Smooth muscle cell of the brain vasculature (primary cell): ENCODE measurements at places on chromosomes 2 and 18.

- DNase-seq, result no peak
These were observed 110.4 kb upstream of the VRK2 start for GRCh38 chr2:57936216-57936615.

GRCh38 chr2:75808793-75809535 lies 98.2 kb upstream of the GCFC2 start:
- DNase-seq, result no peak

- DNase-seq, result no peak
These were observed 436.6 kb upstream of the NRP2 start for GRCh38 chr2:205245652-205246051.

GRCh38 chr2:125095826-125096225 lies 1070.7 kb downstream of the CNTNAP5 start:
- no peak for DNase-seq

DNA sequence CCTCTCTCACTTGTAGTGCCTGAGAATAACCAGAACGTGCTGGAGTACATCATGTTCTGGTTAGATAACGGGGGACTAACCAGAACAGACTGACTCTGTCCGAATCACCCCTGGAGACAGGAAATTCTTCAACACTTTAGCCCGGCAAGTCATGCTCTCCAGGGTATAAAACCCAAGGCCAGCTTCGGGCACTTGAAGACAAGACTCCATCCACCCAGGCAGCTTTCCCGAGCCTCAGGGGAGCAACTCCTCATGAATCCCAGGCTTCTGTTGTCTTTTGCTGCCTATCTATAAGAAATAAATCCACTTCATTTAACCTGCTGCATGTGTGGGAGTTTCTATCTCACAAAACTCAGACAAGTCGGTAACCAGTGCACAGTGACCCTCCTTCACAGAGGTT lies 99.6 kb downstream of the KCNF1 start:
- no peak for DNase-seq

- DNase-seq, result no peak
These were observed 494 bp upstream of the RBM45 start for GRCh38 chr2:178111743-178112142.
